ENCODE measurements at places on chromosomes 1 and 21.

GRCh38 chr1:89698020-89698560 lies 65.2 kb downstream of the LRRC8C start:
- DNase-seq: no peak

DNA sequence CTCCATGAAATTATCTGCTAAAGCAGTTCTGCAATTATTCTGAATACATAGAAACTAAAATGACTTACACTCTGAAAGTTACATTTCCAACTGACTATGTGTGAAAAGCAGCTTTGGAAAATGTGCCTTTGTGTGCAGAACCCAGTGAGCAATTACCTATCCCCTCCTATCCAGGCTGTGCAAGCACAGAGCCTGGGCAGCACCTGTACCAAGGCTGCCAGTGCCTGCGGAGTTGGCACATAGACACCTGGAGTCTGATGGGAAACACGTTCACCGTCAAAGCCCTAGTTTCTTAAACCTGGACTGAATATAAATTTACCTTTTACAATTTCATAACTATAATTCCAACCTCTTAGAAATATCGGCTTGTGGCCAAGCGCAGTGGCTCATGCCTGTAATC lies 307.3 kb downstream of the KCNH1 start:
- DNase-seq: no peak

GRCh38 chr21:44763451-44764318 lies 37.9 kb downstream of the UBE2G2 start:
- no peak for DNase-seq

- no peak for DNase-seq
These were observed 86.7 kb downstream of the C1orf94 start for GRCh38 chr1:34263406-34263805.

DNA sequence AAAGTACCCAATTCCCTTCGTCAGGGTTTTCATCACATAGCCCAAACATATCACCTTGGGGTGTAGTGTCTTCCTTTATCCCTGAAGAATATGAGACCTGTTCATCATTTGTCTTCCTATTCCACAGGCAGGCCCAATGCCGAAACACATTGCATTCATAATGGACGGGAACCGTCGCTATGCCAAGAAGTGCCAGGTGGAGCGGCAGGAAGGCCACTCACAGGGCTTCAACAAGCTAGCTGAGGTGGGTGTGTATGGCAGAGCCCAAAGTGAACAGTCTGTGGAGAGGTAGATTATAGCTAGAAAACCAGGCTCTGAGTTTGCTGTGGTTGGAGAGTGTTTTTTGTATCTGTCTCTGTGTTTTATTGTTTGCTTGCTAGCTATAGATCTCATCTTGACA lies 5.9 kb downstream of the DHDDS start:
- DNase-seq: no peak

GRCh38 chr21:29196670-29197191 lies 66.3 kb downstream of the MAP3K7CL start:
- DNase-seq: no peak

- no peak for DNase-seq
These were observed 33.4 kb downstream of the KRTAP10-1 start for GRCh38 chr21:44506279-44507255.

DNA sequence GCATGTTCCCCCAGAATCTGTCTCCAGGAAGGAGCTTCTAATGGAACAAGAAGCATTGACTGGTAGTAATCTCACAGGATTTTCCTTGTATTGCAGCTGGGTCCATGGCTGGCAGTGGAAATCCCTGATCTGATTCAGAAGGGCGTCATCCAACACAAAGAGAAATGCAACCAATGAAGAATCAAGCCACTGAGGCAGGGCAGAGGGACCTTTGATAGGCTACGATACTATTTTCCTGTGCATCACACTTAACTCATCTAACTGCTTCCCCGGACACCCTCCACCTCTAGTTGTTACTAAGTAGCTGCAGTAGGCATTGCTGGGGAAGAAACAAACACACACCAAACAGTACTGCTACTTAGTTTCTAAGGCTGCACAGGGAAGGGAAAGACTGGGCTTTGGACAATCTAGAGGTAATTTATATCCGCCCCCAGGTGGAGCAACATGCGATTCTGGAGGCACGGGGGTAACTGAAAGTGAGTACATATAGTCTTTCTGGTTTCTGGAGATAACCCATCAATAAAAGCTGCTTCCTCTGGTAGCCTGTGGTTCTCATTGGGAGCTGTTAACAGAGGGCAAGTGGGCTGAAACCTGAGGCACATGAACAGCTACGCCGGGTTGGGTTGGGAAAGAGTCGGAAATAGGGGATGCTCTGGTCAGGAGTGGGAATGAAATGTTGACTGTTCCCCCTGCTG lies 837 bp upstream of the USP21 start:
- DNase-seq: no peak

DNA sequence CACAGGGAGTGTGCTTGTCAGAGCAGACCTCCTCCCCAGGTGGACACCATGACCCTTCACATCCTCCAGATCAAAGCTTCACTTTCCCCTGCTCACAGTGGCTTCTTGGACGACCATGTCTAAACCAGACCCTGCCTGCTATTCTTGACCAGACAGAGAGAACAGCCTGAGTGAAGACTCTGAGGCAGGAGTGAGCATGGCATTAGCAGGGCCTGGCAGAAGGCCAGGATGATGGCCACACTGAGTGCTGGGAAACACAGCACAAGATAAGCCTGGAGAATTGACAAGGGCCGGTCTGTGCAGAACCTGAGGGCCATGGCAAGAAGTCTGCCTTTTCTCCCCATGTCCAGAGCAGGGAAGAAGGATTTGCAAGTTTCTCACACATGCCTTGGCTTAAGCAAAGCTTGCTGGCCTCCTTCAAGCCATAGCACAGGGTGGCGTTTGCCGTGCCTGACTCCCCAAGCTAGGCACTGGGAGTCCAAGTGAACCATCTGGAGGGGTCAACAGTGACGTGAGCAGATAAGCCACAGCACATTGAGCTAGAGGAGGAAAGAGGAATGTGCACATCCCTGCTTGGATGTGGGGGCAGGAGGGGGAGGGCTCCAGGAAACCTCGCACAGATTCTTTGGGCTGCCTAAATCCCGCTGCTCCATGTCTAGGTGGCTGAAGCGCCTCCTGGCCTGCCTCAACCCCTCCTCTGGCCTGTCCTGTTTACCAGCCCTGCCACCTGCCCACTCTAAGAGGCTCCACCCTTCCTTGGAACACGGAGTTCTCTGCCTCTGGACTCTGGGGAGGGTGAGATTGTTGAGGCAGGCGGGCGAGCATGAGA lies 87.1 kb downstream of the CD58 start:
- DNase-seq: no peak

DNA sequence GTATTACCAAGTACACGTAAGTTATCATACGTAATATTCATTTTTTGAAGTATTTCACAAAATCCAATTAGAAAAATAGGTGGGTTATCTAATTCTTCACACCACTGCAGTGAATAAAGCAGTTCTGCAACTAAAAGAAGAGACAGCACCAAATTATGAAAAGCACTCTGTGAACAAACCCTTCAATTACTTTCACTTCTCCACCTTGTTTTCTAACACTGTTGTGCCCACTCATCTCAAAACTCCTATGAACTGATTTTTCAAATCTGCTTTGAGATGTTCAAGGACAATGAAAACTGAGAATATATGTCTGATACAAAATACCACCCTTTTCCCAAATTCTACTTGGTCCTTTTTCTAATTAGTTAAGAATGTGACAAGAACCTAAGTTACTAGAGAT lies 39.4 kb downstream of the LTN1 start:
- peak; percentile 13 for DNase-seq

- DNase-seq: no peak
These were observed 154.1 kb downstream of the DAB1 start for GRCh38 chr1:57269630-57270225.

- DNase-seq: no peak
These were observed 17.1 kb downstream of the ABCG1 start for GRCh38 chr21:42236014-42236413.

DNA sequence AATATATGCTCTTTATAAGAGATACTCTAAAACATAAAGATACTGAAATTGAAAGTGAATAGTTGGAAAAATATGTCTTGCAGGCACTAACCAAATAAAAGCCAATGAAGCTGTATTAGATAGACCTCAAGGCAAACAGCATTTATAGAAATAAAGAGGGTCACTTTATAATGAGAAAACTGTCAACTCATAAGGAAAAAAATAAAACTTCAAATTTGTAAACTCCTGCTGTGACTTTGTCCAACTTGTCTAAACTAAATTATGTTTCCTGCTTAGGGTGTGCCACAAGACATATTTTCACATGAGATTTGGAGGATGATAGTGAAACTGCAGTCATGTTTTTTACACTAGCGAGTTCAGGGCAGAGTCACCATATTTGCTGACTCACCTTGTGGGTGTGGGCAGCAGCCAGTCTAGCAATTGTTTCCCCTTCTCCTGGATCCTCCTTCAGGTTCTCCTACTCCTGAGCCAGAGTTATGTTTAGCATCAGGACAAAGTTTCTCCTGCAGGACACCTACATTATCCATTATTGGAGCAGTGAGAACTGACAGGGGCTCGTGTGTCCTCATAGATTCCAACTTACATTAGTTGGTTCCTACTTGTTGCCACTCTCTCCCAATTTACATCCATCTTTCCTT lies 43.8 kb downstream of the CD53 start:
- DNase-seq: no peak

DNA sequence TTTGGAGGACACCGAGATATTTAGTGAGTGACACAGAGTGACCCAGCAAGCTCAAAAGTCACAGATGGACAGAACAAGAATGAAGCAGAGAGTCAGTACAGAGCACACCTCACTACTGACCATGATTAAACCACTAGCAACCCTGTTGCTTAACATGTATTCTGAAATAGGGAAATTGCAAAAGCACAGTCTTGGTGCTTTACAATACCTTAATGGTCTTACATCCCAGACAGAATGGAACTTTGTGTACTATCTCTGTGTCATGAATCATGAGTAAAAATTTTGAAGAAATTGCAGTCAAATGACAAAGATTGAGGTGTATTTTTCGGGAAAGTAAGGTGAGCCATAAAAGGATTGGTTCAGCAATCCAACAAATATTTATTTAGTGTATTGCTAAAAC lies 2.7 kb upstream of the SAMSN1 start:
- no peak for DNase-seq

- no peak for DNase-seq
These were observed 333.8 kb upstream of the PTBP2 start for GRCh38 chr1:96387785-96388184.

GRCh38 chr1:33232716-33233115 lies 23.6 kb upstream of the ZNF362 start:
- no peak for DNase-seq

DNA sequence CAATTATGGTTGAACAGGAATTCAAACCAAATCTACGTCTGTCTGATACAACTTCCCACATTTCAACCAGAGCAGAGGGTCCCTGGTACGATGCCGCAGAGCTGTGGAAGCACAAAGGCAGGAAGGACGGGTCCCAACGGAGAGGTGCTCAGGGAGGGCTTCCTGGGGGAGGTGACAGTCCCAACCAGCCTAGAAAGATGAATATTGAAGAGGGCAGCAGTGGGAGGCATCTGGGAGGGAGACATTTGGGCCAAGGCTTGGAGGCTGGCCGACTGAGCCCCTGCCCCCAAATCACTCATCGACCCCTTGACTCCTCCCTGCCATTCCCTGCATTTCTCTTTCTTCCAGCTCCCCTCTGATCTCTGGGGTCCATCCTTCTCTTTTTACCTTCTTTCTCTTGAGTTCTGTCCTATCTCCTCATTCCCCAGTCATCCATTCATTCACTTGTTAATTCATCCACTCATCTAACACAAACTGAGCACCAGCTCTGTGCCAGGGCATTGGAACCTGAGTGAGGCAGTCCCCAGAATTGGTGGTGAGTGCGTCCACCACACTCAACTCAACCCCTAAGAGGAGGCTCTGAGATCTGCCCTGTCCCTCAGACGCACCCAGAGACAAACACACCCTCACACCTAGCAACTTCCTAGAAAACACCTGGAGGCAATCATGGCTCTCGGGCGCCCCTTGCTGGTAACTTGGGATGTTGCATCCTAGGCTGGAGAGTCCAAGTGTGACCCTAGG lies 13.2 kb upstream of the CELA3B start:
- DNase-seq: peak; percentile 41

DNA sequence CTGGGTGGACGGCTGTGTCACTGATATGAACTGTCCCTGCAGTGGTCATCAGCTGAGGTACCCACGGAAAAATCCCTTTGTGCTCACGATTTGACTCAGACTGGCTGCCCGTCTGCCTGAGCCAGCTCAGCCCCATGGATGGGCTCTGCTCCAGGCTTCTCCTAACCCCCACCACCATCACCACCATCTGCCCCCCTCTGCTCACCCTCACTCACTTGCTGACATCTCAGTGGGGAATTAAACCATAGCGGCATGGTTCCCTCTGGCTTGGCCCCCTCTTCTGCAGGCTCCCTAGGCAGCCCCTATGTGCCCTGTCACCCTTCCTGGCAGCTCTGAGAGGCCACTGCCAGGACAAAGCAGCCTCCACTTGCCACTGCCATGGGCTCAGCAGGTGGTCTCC lies 17.3 kb downstream of the SLC6A9 start:
- no peak for DNase-seq

DNA sequence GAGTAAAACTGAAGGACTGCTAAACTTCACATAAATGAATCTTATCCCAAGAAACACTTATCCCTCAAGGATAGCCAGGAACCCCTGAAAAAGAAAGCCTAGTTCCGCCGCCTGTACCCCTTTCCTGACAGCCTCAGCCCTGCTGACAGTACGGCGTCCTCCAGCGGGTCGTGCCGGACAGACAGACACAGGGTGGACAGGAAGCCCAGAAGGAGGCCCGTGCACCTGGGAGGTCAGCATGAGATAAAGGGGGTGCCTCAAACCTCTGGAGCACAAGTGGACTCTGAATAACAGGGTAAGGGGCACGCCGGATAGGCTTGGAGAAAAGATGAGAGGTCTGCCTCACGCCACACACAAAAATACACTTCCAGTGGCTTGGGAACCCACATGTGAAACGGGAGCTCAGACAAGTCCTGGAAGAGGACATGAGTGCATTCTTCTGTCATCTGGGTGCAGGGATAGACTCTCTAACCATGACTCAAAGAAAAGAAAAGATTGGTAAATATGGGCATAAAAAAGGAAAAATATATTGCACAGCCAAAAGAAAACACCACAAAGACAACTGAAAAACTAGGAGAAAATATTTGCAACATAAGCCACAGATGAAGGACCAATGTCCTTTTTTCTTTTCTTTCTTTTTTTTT lies 17.3 kb upstream of the ADARB1 start:
- DNase-seq: no peak

DNA sequence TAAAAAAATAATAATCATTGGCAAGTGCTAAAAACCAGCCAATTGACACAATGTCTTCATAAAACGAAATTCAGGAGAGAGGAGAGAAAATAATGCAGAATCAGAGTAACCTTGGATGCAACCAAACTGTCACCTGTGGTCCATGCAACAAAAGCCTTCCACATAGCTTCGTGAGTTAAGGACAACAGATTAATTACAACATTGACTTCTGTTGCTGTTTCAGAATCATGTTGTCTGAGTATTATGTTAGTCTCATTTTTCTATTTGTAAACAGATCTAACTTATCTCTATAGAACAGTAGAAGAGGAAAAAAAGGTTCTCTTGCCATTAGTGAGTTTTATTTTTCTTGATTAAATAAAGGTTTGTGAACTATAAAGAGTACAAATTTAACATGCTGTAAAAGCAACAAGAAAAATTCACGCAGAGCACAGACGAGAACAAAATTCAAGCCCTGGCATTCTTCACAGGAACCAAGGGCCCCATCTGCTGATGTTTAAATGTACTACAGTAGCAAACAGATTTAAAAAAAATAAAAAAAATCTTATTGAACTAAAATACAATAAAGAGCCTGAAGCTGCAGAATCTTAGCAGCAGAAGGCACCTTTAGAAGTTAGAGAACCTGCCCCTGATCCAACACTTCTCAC lies 381.1 kb upstream of the PKN2 start:
- DNase-seq: no peak

Data from GM06990 (cell line).